Upper lobe of left lung (tissue), 6 donors: ENCODE measurements at places on chromosomes 5 and 9.

- no peak for DNase-seq
Measured at GRCh38 chr5:137847687-137848086, 20.0 kb upstream of the MYOT start.

DNA sequence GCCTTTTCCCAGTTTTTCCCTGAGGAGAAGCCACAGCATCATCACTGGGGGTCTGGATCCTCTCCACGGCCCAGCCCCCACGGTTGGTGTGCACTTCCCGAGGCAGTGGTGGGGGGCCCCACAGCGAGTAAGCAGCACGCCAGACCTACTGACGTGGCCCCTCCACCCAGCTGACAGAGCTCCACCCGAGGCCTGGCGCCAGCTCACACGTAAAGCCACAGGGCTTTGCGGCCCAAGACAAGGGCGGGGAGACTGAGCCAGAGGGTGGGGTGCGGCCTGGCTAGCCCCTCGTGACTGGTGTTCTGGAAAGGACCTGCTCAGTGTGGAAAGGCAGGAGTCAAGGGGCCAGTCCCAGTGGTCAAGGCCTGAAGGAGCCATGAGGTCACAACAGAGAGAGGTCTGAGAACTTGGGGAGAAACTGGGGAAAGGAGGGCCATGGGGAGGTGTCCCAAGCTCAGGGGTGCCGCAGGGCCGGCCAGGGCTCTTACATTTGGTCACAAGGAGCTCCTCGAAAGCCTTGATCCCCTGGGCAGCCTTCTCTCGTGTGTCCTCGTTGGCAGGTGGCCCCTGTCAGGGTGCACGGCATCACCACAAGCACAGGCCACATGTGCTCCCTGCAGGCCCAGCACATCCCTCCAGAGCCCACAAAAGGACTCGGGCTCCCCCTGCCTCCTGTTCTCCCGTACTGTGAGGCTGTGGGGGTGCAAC, 5.5 kb downstream of the SNAPC4 start:
- DNase-seq: peak; percentile 61

GRCh38 chr9:16959391-16959790, 88.9 kb upstream of the BNC2 start:
- DNase-seq: no peak

- DNase-seq: no peak
Measured at GRCh38 chr9:121954477-121955140, 138.5 kb downstream of the TTLL11 start.

DNA sequence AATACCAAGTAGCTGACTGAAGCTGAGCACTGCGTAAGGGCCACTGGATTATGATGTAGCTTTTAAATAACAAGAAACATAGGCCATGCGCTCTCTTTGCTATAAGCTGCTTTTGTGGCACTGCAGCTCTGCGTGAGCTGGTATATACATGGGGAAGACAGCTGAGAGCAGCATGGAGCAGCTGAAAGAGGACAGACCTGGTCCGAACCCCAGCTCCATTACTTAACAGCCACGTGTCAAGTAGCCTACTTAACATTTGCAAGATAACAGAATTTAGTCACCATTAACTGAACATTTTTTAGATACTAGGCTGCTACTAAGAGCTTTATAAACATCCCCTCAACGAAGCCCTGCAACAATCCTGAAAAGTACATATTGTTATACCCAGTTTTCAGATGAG, 69.3 kb downstream of the PTPN3 start:
- DNase-seq: no peak

GRCh38 chr5:17813214-17813613, 179.0 kb downstream of the TAF11L14 start:
- no peak for DNase-seq

- no peak for DNase-seq
Measured at GRCh38 chr9:107949061-107949460, 459.5 kb upstream of the KLF4 start.

DNA sequence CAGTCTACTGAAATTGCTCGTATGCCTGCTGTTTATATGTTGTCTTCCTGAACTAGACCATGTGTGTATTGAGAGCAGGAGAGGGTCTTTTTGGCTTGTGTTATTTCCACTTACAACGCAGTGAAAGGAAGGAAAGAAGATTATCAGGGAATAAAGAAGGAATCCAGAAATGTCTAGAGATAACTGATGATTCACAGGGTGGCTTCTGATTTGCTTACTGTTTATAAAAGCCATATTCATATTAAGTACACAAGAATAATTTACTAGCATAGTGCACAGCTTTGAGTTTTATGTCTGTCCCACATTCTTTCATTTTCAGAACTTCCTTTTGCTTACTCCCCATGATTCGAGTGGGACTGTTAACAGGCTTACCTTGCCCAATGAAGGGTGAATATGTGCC, 72.1 kb downstream of the PRLR start:
- DNase-seq: no peak

- no peak for DNase-seq
Measured at GRCh38 chr9:21527579-21527978, 45.5 kb upstream of the IFNE start.

GRCh38 chr9:87611776-87612175, 114.1 kb downstream of the DAPK1 start:
- DNase-seq: no peak

DNA sequence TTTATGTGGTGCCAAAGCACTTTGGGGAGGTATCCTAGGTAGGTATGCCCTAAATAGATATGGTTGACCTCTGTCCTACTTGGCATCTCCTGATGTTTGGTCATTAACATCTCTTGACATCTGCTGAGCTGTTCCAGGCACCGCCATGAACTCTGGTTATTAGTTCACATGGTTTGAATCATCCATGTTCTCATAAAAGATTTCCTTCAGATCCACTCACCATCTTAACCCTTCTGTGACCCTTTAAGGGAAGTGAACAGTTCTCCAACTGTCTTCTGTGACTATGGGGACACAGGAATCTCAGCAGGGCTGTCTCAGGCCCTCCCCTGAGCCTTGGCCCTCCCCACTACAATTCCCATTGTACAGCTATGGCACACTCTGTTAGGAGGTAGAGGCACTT, 167.7 kb downstream of the CDH6 start:
- no peak for DNase-seq

DNA sequence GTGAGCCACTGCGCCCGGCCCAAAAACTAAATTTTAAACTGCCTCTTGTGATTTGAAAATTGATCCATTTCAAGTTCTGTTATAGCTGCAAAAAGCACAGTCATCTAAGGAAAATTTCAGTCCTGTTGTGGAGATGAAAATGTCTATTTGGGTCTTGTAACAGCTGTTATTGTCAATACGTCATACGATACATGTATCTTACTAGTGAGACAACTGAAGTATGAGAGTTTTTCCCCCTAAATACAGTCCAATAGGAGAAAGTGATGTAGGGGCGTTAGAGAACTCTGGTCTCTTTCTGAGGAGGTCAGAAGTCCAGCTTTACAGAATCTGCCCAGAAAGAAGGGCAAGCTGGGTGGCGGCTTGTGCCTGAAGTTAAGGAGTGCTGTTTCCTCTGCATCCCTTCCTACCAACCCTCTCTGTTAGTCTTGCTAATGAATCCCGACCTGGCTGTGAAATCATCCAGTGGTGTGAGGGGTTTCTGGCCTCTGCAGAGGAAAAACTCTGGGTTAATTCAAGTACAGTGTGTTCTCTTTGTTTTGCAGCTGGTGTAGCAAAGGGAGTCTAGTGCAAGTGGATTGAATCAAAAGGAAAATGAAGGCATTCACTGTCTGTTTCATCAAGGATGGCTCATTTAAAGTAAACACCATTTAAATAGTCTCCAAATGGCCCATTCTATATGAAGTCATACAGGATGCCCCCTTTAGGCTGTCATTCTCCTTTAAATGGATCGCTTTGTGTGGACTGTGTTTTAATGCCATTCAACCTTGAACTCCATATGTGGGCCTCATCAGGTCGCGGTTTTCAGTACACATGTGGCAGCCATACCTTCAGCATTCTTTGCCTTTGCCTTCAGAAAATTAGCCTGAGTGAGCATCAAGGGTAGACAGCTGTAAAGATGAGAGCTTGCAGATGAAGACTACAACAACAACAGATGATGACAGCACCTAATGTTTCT, 59.0 kb downstream of the AOPEP start:
- no peak for DNase-seq

DNA sequence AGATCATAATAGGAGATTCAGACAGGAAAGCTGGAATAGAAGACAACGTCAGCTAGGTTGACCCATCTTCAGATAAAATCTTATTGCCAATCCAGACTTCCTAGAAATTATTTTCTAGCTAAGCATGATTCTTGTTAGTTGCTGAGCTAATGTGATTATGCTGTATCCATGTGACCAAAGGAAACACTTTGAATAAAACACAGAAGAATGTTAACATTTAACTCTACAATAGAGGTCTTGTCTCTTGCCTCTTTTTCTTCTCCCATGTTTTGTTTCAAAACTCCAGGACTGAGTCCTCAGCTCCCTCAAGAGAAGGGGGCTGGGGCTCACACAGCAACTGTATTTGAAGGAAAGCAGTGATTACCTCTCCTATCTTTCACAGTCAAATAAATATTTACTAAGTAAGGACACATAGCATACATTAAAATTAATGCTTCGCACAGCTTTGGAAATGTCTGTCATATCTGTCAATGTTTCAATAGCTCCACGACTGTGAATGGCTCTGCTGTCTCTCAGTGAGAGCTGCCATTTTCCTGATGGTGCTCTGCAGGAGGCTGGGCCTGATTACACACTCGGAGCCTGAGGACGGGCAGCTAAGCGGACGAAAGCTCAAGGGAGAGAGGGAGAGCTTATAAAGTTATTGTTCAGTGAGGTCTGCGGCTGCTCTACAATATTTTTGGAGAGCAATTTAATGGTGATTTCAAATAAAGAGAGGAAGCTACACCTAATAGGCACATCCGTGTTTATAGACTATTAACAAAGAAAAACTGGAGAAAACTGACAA, 64.8 kb upstream of the ZNF462 start:
- DNase-seq: no peak

DNA sequence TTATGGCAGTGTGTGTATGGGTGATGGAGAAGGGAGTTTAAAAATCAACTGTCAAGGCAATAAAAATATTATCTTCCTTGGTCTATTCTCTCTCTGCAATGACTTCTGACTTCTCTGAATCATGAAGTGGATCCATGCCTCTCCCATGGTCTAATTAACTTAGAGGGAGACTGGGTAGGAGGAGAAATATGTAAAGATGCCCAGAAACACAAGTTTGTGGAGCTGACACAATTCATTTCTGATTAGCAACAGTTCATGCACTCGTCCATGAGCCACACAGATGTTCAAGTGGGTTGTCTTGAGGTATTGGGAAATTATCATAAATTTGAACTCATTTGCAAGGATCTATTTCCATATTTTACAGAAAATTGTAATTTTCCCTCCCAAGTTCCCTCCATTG, 38.1 kb downstream of the INSYN2B start:
- no peak for DNase-seq

DNA sequence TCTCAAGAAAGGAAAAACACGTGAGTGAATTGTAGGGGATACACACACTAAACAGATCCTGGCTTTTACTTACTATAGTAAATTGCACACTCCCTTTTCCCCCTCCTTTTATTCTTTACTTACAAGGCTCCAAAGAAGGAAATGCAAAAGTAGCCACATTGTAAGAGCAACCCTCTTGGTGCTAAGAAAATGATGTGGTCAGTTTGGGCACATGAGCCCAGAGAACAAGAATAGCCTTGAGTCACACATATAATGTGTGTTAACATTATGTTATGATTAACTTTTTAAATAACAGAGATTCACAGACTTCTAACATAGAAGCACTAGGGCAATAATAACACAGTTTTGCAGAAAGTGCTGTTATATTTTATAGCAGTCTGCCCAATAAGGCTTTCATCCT, 48.5 kb downstream of the PCSK5 start:
- no peak for DNase-seq

GRCh38 chr5:139402561-139403158, 1.2 kb downstream of the SPATA24 start:
- no peak for DNase-seq

DNA sequence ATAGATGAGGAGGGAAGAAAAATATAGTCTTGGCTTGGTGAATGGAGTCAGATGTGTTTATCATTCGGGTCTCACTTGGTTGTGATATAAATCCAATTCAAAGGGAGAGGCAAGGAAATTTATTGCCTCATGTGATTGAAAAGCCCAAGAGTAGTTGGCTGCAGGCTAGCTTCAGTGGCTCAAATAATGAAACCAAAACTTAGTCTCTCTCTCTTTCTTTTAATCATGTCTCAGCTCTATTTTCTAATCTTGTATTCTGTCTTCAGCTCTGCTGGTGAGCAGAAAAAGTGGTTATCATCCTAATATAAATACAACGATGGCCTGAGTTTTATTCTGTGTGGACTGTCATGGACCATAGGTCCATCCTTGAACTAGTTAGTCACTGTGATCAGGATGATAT, 234.2 kb upstream of the PPP1R2B start:
- DNase-seq: no peak

DNA sequence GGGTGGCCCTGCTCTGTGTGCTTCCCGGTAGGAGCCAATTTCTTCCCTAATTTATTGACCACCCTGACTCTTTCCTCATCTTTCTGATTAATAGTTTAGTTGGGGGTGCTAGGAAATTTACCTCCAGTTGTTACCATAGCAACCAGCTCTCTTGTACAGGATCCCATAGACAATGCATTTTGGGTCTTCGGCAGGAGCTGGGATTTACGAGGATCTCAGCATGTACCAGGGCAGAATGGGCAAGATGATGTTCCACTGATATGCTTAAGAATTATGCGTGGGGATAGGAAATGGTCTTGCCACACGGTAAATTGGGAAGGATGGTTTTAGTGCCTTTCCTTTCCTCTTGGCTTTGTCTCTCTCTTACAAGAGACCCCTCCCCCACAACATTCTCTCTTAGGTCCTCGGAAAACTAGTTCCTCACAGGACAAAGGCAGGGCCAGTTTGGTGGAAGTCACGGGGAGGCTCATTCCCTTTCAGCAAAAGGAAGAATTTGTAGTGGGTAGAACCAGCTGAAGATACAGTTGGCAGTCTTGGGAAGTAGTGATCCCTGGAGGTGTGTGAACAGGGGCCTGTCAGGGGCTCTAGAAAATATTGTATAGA, 133.4 kb upstream of the SHB start:
- DNase-seq: no peak

- no peak for DNase-seq
Measured at GRCh38 chr9:85688361-85688760, 53.4 kb downstream of the AGTPBP1 start.

- no peak for DNase-seq
Measured at GRCh38 chr5:8020861-8021514, 152.0 kb downstream of the MTRR start.

GRCh38 chr9:121781145-121781548, 129.7 kb downstream of the DAB2IP start:
- no peak for DNase-seq

DNA sequence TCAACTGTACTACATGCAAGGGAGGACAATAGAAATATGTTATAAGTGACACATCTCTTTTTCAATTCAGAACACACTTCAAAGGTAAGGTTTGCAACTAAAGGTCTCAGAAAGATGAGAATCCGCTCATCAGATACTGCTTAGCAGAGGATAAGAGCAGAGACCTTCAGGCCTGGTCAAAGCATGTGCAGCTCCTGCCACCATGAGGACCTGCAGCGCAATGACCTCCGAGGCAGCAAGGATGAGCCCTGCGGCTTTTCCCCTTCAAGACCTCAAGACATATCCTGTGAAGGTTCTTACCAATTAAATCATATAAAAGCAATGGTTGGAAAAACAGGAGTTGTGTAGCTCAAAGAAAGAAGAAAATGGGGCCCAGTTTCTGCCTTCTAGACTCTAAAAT, 135.8 kb downstream of the TRIM36 start:
- DNase-seq: no peak

- DNase-seq: no peak
Measured at GRCh38 chr9:120366644-120367019, 213.3 kb downstream of the CDK5RAP2 start.

- DNase-seq: no peak
Measured at GRCh38 chr5:87278590-87279100, 11.0 kb downstream of the RASA1 start.
